ENCODE measurements at places on chromosomes 4 and X.

- DNase-seq: no peak
Measured at GRCh38 chrX:68917799-68918198, 89.0 kb downstream of the EFNB1 start.

DNA sequence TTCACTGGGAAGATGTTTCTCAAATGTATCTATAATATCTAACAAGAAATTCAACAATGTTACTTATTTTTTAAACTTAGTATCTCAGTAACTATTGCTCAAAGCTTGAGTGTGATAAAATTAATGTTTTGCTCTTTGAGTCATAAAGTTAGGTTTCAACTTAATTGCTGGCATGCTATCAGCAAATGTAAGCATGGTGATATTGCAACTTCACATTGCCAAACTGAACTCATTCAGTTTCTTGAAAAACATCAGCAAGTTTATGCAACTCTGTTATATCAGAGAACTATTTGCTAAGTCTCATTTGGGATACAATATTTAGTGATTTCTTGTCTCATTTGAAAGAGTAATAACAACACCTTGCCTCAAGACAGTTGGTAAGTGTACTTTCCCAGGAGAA is 91.2 kb upstream of the KLF3 start:
- no peak for DNase-seq

- DNase-seq: peak; percentile 16
Measured at GRCh38 chr4:59063015-59063720, 1953.0 kb upstream of the IGFBP7 start.

DNA sequence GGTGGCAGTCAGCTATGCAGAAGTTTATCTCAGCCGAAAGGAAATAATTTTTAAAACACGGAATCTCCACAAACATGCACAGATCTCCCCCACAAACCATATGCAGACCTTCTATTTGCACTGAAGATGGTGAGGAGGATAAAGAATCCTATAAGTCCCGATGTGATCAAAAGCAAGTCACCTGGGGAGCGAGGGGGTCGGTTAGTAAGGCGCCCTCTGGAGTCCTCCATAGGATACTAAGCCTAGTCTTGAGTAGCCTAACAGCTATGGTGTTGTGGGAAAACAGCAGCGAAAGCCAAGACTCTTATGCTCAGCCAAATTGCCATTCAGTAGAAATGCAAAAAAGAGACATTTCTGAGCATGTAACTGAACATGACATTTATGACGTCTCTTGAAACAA is 210.9 kb downstream of the FRMPD4 start:
- no peak for DNase-seq

DNA sequence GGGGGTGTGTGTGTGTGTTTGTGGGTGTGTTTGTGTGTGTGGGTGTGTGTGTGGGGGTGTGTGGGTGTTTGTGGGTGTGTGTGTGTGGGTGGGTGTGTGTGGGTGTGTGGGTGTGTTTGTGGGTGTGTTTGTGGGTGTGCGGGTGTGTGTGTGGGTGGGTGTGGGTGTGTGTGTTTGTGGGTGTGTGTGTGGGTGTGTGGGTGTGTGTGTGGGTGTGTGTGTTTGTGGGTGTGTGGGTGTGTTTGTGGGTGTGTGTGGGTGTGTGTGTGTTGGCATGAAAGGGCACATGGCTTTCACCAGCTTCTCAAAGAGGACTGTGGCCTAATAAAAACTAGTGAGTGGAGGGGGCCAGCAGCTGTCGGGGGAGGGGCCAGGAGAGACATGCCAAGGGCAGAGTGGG is 25.3 kb upstream of the ZNF185 start:
- no peak for DNase-seq

DNA sequence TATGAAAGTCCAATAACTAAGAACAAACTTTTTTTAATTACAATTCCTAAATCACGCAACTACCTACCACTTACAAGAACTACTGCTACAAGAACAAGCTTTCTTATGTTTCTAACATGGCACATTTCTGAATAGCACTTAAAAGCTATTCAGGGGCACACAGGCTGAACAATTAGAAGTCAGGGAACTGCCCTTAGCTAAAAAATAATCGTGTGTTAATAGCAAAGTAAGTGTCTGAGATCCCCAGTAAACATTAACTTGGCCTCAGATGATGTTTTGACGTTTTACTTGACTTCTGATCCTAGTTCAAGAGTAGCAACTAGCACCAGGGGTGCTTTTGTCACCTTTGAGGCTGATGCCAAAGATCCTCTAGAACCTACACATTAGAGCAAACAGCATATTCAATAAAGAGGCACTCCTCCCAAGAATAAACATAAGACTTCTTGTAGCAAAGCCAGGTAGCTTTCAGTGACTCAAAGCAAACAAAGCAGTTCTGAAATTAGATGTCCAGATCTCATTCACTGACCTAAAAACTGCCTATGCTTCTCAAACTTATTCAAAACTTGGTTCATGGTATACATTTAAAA is 16.2 kb downstream of the SPOCK3 start:
- no peak for DNase-seq

GRCh38 chr4:54589586-54589985 is 68.2 kb upstream of the KIT start:
- no peak for DNase-seq

DNA sequence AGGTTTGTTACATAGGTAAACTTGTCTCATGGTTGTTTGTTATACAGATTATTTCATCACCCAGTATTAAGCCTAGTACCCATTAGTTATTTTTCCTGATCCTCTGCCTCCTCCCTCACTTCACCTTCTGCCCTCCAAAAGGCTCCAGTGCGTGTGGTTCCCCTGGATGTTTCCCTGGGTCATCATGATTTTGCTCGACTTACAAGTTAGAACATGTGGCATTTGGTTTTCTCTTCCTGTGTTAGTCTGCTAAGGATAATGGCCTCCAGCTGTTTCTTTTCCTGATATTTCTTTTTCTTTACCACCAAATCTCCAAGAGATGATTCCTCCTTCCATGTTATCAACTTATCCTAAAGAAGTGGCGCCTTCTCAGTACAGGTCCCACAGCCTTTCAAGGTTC is 543.1 kb upstream of the ADGRL3 start:
- DNase-seq: peak; percentile 3

DNA sequence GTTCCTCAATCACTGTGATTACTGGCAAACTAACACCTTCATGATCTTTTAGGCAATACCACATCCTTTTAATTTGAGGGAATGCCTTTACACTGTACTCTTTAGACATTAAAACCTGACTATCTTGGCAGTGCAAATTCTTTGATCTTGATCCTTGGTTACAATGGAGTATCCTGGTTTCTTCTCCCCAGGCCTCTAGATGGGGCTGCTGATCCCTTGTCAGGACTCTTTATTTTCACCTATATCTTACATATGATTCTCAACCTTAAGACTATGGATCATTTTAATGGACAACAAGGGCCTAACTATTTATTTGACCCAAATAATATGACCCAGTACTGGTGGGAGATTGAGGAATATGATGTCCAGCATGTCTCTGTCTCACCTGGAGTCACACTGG is 1005.5 kb upstream of the INTU start:
- DNase-seq: peak; percentile 31

DNA sequence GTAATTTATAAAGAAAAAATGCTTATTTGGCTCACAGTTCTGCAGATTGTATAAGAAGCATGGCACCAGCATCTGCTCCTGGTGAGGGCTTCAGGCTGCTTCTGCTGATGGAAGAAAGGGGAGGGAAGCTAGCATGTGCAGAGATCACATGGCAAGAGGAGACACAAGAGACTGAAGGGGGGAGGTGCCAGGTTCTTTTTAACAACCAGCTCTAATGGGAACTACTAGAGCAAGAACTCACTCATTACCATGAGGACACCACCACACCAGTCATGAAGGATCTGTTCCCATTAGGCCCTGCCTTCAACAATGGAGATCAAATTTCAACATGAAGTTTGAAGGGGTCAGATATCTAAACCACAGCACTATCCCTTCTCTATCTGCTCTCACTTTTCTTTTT is 9.4 kb upstream of the COPS4 start:
- DNase-seq: no peak

GRCh38 chr4:181890031-181890430 is 353.2 kb upstream of the TENM3 start:
- no peak for DNase-seq

- DNase-seq: peak; percentile 23
Measured at GRCh38 chr4:151604238-151604637, 156.6 kb downstream of the GATB start.

DNA sequence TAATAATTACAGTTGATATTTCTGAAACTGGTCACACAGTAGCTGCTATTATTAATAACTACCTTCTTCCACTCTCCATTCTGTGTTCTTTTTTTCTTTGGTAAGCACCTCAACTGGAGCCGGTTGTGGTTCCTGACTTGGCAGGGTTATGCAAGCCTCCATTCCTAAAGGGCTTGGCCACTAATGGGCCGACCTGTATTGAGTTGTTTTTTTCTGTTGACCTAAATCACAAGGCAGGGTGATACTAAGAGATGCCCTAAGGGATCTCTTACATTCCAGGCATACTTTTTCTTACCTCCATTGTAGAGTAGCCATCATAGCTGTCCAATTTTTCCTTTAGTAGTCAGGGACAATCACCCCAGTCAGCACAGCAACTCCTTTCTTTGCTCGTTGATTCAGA is 1295.8 kb upstream of the ADGRL3 start:
- DNase-seq: no peak

DNA sequence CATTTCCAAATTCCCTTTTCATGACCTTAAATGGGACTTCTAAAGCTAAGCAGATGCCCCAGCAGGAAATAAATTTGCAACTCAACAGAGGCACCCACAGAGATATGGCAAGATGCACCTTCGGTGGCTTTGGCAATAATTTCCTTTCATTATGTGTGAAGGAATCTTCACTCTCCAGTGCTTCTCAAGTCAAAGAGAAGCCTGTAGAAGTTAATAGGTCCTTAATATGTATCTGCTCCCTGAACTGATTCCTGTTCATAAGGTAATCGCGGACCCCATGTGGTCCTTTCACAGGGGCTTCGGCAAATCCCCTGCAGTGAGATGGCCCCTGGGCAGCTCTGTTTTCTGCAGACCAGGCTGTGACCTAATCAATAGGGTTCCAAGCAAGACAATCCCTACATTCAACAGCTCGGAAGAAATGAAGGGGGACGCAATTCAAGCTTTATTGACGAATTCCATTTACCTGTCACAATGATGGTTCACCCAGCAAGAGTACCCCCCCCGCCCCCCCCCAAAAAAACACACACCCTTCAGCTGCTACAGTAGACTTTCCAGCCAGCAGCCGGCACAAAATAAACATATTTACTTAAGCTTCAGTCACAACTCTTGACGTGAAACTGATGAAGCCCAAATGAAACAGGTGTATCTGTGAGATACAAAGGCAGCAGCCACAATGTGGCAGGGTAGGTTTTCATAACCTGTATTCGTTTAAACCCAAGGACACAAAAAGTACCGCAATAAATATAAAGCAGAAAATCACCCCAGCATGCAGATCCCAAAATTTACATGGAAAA is 35.3 kb downstream of the FAT1 start:
- DNase-seq: no peak

GRCh38 chrX:107454302-107454701 is 4.8 kb downstream of the FRMPD3 start:
- DNase-seq: no peak

DNA sequence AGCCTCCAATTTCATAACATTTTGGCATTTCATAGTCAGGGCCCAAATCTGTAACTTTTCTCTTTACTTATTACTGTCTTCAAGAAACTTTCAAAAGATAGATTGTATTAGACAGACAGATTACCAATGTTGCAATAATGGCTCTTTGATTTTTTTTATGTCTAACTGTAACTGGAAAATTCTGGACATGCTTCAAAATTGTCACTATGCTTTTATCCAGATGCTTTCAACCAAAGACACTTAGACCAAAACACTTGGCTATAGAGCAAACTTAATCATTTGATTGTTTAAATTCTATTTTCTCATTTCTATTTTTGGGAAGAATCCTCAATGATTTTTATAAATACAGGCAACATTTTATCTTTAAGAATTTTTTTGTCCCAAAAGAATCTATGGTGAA is 10.4 kb downstream of the ZXDA start:
- DNase-seq: no peak

DNA sequence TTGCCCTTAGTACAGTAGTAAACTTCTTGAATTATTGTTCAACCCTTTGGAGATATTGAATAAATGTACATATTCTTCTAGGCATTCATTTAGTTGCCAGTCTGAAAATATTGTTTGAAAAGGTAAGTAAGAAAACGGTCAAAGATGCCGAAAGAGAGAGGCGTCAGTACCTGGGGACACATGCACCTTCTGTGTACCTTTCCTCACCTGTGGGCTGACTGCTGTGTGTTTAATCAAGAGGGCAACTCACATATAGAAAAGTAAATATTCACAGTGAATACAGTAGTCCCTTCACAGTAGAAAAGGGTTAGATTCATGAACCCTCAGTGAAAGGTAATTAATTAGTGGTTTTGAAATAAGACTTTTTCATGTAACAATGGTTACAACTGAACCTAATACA is 6.9 kb downstream of the ANXA10 start:
- DNase-seq: no peak

DNA sequence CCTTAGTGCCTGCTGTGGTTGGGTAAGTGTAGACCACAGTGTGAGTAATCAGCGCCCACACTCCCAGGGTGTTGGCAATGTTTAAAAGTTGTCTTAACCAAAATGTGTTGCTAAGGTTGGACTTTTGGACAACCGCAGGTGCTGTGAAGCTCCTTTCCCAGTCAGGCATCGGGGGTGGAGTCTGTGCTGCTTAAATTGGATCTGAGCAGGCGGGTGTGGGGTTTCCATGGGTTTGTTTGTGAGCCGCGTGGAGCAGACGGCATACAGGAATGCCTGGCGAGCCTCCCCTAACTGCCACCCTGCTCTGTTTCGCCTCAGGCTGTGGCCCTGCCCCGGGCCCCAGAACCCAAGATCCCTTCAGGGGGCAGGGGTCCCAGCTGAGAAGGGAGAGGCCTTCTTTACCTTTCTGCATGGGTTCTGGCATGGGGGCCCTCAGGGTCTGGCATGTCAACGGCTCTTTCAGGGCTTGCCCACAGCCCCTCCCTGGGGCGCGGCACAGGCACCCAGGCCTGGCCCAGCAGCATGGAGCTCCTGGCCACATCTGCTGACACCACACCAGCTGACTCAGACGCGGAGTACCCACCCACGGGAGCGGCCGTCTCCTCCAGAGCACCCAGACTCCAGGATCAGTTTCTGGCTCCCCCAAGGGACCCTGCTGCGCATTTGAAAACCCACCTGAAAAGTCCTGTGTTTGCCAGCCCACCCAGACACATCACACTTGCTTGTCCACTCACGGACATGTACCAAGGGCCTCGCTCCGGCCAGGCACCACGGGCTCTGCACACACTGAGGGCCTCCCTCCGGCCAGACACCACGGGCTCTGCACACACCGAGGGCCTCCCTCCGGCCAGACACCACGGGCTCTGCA is 5.1 kb upstream of the SPON2 start:
- no peak for DNase-seq

DNA sequence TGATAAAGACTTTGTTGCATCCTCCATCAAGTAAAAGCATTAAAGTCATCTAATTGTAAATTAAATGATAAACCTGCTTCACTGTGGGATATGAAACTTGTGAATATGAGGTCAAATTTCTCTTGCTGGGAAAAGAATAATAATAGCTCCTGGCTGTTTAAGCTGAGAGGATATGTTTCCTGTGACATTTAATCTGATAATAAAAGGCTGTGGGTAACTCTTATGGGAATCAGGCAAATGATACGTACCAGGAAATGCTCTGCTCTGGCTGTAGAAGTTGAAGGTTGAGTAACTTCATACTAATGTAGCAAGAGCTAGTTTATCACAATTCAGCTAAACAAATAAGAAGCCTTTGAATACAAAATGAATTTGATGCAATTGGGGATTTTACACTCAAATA is 574.6 kb downstream of the RAPGEF2 start:
- DNase-seq: peak; percentile 70
